ENCODE measurements at places on chromosomes 2 and 18.

- DNase-seq, result no peak
Observed at GRCh38 chr18:74982946-74983635, 225.8 kb downstream of the PTGR3 start.

- no peak for DNase-seq
Observed at GRCh38 chr18:37453752-37454151, 111.8 kb downstream of the CELF4 start.

- no peak for DNase-seq
Observed at GRCh38 chr2:154696810-154697417, 1.6 kb upstream of the KCNJ3 start.

DNA sequence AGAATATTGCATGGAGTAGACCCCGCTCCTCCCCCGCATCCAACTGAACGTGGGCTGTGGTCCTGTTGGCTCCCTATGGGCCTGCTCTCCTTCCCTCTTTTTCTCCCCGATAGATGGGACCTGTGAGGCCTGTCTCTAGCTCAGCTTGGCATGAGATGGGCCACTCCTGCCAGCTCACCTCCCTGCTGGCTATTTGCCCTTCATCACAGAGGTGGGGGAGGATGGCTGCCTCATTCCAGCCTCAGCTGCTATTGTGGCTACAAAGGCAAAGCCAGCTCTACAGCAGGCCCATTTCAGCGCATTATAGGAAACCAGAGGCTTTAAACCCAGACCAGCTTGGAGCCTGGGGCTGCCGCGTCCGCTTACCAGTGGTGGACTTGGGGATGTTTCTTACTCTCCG is 313.9 kb downstream of the GBX2 start:
- DNase-seq, result no peak

DNA sequence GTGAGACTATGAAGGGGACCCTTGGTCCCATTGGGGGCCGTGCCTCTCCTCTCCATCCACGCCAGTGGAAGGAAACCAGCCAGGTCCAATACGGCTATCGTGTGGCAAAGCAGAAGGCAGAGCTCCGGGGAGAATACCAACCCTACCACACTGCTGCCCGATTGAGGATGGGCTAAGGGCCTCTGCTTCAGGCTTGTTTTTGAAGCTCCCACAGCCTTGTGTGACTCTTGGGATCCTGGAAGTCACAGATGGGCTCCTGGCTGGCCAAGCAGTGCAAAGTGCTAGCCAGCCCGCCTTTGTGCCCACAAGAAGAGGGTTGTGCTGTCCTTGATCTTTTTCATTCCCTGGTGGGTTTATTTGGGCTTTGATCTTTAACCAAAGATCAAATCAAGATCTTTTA is 70.6 kb upstream of the ID2 start:
- no peak for DNase-seq

GRCh38 chr2:233258211-233258610 is 6.7 kb downstream of the ATG16L1 start:
- DNase-seq, result no peak

GRCh38 chr18:35157181-35157580 is 83.7 kb upstream of the ZNF397 start:
- no peak for DNase-seq

DNA sequence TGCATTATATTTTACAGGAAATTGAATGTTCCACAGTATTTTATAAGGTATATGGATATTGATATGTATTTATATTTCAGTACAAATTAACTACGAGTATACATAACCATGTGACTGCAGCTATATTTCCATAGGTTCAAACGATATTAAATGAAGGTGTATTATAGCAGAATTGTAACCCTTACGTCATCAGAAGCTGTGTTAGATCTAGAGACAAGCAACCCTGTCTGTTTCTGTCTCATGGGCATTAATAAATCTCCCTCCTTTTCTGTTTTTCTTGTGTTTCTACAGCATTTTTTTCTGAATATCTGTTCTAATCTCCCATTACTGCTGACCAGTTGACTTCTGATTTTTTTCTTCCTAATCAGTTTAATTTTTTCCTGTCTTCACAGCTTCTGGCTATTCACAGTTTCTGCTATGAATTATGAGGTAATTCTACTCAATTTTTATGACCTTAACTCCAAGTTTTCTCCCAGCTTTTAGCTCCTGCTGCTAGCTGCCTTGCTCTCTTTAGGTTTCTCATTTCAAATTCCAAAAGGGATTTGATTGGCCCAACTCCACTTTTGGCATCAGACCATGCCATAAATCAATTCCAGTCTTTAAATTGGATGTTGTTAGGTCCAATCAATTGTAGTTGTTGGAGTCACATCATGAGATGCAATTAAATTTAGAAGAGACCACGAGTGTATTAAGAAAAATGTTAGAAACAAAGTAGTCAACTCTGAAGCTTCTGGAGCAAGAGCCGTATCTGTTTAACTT is 277.5 kb upstream of the ZSWIM2 start:
- DNase-seq, result no peak

GRCh38 chr2:69104261-69104660 is 91.3 kb downstream of the ANTXR1 start:
- DNase-seq, result no peak

- DNase-seq, result no peak
Observed at GRCh38 chr18:63185984-63186383, 133.6 kb downstream of the BCL2 start.

- no peak for DNase-seq
Observed at GRCh38 chr2:235094457-235094856, 142.6 kb downstream of the SH3BP4 start.

- no peak for DNase-seq
Observed at GRCh38 chr2:189437926-189438325, 3.3 kb upstream of the WDR75 start.

- no peak for DNase-seq
Observed at GRCh38 chr2:168912901-168913369, 11.8 kb downstream of the G6PC2 start.

- DNase-seq, result no peak
Observed at GRCh38 chr2:148251993-148252392, 231.1 kb downstream of the MBD5 start.

GRCh38 chr18:34978533-34978893 is 62.7 kb upstream of the MAPRE2 start:
- no peak for DNase-seq

GRCh38 chr2:99694331-99694730 is 204.5 kb upstream of the REV1 start:
- DNase-seq, result no peak

GRCh38 chr18:80210312-80211083 is 36.8 kb downstream of the PARD6G start:
- DNase-seq, result no peak

DNA sequence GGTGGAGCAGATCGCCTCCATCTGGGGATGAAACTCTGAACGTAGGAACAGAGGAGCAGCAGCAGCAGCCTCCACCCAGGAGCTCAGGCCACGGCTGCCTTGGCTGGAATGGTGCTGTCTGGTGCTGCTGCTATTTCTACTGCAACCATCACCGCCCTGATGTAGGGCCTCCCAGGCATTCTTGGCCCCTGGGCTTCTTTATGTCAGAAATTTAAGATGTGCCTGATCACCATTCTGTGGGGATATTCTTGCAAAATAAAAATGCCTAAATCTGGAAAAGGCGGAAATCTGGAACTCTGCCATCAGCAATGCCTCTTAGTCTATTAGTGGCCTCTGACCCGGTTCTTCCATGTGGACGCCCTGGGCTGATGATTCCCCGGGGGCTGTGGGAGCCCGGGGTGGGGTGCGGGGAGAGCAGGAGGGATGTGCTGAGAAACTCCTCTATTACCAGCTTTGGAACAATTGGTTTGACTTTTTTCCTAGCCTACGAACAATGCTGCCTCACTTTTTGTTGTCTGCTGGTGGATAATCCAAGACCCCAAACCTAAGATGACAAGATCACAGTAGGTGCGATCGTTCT is 47.2 kb downstream of the FAM124B start:
- no peak for DNase-seq

DNA sequence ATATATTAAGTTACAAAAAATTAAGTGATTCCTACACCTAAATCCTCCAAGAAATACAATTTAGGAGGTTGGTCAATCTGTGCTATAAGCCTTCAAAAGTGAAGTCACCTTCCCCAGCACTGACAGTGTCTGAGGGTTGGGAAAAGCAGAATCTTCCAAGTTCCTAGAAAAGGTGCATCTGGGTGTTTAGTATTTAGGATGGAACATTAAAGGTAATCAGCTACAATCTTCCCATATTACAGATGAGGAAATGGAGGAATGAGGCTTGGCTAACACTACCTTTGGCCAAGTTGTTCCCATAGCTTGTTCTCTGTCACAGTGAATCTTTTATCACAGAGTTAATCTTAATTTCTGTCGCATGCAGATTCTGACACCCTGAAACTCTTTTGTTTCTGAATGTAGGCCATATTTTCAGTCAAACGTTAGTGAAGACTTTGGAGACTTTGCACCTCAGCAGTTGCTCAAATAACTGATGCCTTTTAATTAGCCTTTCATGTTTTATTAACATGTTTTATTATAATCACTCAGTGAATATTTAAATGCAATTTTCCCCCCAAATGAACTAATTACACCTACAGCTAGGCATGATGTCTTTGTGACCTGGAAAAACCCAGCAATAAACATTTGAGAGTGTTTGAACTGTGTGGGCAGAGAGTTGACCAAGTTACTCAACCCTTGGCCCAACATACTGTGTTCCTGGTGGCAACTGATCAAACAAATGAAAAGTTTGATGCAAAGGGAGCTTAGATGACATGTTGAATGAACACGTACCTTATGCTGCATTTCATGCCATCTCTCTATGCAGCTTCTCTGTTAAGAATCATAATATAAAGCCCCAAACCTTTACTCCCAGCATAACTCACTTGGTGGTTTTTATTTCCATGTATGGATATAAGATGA is 17.6 kb downstream of the FN1 start:
- DNase-seq, result no peak

- no peak for DNase-seq
Observed at GRCh38 chr2:143545949-143546255, 416.7 kb downstream of the ARHGAP15 start.

DNA sequence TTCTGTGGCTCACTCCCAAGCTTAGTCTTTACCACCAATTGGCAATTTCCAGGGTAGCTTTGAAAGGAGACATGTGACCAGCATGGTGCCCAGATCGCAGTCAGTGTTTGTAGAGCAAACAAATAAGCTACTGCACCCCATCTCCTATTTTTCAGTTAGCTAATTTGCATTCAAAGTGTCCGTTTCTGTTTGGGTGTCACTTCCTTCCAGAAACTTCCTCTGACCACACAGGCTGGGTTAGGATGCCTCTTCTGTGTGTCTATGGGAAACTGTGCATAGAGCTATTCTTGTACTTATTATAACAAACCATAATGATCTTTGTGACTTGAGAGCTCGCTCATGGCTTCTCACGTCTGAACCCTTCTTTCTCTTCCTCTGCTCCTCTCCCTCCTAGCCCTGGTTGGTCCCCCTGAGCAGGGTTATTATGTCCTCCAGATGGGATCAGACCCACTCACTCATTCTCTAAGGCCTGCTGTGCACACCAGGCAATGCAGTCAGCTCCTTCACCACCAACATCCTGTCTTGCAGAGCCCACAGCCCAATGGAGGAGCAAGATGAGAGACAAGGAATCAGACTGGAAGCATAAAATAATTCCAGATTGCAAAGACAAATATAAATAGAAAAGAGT is 101.2 kb upstream of the ALK start:
- DNase-seq, result no peak

DNA sequence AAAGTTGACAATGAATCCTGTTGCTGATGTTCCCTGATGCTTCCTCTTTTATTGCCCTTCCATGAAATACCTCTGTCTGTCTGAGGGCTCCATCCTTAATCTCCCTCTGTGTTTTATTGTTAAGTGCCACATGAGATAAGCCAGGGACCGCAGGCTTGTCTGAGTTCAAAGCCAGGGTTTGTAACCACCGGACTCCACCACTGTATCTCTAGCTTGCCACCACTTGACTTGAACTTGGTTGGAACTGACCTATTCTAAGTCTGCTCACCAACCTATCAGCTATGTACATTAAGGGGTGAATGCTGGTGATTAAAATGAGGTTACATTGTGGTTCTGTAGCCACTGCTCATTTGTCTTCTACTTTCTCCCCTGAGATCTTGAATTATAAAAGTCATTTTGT is 328.5 kb upstream of the ZEB2 start:
- DNase-seq, result no peak

GRCh38 chr2:26723991-26724750 is 31.6 kb downstream of the KCNK3 start:
- DNase-seq, result no peak

GRCh38 chr2:112891385-112891831 is 19.6 kb upstream of the IL37 start:
- no peak for DNase-seq

GRCh38 chr18:28003451-28003850 is 173.5 kb downstream of the CDH2 start:
- DNase-seq, result no peak

DNA sequence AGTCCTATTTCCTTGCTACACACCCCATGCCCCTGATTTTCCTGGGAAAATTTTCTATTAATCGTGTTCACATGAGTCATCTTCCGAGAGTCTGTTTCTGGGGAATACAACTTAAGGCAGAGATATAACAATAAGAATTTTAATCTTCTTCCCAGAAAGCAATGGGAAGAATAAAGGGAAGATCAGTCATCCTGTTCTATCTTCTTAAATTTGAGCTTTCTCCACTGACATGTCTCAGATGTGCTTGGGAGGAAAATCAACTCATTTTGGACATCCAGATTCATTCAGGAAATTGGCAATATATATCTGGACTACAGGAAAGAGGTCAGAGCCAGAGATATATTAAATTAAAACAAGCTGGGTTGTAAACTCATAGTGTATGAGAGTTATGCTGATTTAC is 62.3 kb upstream of the SPAG16 start:
- no peak for DNase-seq

DNA sequence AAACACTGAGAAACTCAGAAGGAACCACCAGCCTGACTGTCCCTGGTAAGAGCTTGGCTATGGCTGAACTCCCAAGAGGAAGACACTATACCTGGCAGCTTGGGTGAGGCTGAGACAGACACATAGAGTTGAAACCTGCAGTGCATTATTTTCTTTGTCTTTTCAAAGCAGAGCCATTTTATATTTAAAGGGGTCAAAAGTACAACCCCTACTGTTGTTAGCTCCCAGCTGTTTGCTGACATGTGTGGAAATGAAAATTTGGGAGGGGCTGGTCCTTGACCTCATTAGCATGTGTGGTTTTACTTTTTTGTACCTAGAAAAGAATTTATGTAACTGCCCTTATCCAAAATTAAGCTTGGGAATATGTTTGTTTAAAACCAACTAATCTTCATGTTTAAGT is 309.0 kb downstream of the RPRM start:
- DNase-seq, result no peak

DNA sequence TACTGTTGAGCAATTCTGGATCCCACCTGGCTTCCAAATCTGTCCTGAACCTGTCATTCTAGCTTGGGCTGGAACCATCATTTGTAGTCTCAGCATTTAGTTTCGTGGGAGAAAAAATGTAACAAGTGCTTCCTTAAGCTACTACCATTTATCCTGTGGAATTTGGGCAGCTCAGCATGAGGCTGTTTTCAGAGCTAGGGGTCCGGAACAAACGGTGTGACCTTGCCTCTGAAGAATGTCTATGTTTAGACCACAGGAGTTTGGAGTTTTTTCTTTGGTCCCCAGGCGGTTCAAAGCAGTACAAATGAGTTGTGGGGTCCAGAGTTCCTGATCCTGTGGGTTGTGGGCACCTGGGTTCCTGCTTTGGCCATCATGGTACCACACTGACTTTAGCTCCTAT is 59.1 kb upstream of the TMEM178A start:
- no peak for DNase-seq
